ENCODE measurements at places on chromosomes 3 and 15.

GRCh38 chr15:88542342-88542733 is 4.1 kb downstream of the DET1 start:
- DNase-seq: no peak

- DNase-seq: no peak
Observed at GRCh38 chr3:99789011-99789721, 28.5 kb upstream of the CMSS1 start.

DNA sequence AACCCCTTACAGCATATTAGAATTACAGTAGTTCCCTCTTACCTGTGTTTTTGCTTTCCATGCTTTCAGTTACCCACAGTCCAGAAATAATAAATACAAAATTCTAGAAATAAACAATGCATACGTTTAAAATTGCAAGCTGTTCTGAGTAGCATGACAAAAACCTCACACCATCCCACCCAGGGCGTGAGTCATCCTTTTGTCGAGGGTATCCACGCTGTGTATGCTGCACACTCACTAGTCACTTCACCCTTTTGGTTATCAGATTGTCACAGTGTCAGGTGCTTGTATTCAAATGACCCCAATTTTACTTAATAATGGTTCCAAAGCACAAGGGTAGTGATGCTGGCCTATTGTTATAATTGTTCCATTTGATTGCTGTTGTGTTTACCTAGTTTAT is 72.5 kb upstream of the P3H2 start:
- DNase-seq: no peak

GRCh38 chr3:100269410-100270214 is 8.8 kb downstream of the TBC1D23 start:
- DNase-seq: no peak

DNA sequence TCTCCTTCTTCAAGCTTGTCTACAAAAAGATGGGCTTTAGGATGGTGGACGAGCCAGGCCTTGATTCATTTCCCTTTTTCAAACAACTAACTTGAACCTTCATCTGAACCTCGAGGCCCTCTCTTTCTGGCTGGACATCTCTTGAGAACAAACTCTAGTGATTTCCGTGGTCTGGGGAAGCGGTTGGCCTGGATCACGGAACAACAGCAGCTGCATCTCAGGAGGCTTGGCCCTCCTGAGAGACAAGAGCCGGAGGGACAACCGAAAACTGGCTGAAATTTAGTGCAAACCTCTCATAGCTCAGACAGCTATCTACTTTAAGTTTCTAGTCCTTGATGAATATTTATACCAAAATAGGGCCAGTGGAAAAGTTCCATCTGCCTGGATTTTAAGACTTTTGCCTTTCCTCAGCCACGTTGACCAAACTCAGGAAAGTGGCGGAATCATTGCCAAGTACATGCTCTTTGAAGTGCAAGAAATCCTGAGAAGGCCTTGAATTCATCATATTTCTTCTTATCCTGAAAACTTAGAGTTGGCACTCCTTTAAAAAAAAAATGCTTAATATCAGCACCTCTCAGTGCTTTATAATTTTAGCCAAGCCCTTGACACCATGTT is 14.5 kb downstream of the LMCD1 start:
- no peak for DNase-seq

- no peak for DNase-seq
Observed at GRCh38 chr15:77104155-77104554, 33.2 kb upstream of the TSPAN3 start.

- DNase-seq: no peak
Observed at GRCh38 chr15:94273826-94274225, 42.5 kb downstream of the MCTP2 start.

- DNase-seq: no peak
Observed at GRCh38 chr3:21781355-21781754, 30.3 kb upstream of the ZNF385D start.

GRCh38 chr3:54071601-54072000 is 50.8 kb upstream of the CACNA2D3 start:
- no peak for DNase-seq

- DNase-seq: no peak
Observed at GRCh38 chr3:112407888-112408702, 75.1 kb downstream of the CD200 start.

GRCh38 chr3:124986192-124987143 is 51.9 kb upstream of the MUC13 start:
- DNase-seq: no peak

- DNase-seq: no peak
Observed at GRCh38 chr3:53949541-53949940, 57.9 kb upstream of the SELENOK start.

DNA sequence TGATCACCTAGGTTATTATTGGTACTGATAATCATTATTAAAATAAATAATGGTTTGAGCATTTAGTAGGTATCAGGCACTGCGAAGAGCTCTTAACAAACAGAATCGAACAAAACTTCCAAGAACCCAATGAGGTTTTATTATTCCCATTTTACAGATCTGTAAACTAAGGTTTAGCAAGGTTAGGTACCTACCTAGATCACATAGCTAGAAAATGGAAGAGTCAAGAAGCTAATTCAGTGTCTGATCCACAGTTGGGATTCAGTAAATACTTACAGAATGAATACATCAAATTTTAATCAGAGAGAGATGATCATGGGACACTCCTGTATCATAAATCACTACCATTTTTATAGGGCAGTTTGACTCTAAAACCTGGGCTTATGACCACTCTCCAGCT is 15.5 kb downstream of the GJD2 start:
- no peak for DNase-seq

- DNase-seq: no peak
Observed at GRCh38 chr3:108403686-108404345, 106.6 kb downstream of the MYH15 start.

DNA sequence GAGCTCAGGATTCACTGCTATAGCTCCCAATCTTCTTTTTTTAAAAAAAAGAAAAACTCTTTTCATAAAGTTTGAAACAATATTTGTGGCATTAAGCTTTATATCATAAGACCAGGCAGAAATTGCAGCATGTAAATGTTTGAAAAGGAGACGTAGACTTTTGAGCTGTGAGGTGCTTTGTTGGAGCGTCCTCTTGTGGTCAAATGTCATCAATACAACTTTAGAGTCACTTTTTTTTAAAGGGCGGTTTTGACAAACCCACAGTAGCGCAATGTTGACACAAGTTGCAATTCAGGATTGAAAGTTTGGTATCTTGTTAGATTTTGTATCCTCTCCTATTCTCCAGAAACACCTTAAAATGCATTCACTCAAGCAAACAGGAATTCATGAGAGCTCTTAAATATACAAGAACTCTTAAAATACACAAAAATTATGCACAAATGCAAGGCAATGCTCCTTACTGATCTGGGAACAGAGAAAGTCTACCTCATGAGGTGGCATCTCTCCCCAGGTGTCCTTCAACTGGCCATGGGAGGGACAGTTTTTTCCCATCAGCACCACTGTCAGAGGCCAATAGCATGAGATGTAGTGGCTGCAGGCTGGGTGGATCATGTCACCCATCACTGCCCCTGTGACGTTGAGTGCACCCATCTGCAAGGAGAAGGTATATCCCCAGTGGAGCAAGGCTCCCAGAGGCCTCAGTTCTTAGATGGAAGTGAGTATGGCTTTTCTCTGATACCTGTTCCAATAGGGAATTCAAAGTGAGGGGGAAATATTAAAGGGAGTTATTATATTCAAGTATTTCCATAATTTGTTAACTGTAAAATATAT is 70.7 kb downstream of the ANXA2 start:
- DNase-seq: no peak

DNA sequence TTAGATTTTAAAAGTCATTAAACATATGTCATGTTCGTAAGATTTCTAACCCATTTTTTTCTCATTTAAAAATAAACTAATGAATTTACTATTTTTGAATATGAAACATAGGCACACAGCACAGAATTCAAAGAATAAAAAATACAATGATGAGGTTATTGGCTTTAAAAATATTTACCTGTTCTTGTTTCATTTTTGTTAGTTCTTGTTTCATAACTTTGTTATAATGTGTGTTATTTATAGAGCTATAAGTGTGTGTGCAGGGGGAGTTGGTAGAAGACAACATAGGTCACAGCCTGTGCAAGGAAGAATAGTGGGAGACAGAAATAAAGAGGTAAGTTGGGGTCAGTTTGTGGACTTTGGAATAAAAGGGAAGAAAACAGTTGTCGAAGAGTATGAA is 30.8 kb upstream of the NRROS start:
- no peak for DNase-seq

- DNase-seq: no peak
Observed at GRCh38 chr3:186588632-186589031, 18.1 kb downstream of the DNAJB11 start.

All from activated CD4-positive, CD25-positive, alpha-beta regulatory T cell (primary cell).